ENCODE measurements at places on chromosomes 6 and 20. TPM values are rescaled to one million over a fixed set of nuclear protein-coding genes. Genes with fewer than 3 reads are reported as not detected.

GRCh38 chr20:37395921-37396415 is 50.0 kb downstream of the SRC start:
- H3K27me3 ChIP-seq = peaks cover 4% of the 10 kb centered on the region
- H3K27ac ChIP-seq = no peak overlapping the region
- H3K4me3 ChIP-seq = no peak overlapping the region
- peak; percentile 8 for DNase-seq
- H3K4me1 ChIP-seq = no peaks in the 10 kb centered on the region
- no peaks in the 10 kb centered on the region for H3K36me3 ChIP-seq

LGSN gene
- total RNA-seq = not detected

GRCh38 chr20:23889775-23890187 is 10.2 kb upstream of the CST5 start:
- peaks cover 2% of the 10 kb centered on the region for H3K27me3 ChIP-seq
- no peak for DNase-seq
- H3K4me3 ChIP-seq = no peak overlapping the region
- no peak overlapping the region for H3K27ac ChIP-seq

DNA sequence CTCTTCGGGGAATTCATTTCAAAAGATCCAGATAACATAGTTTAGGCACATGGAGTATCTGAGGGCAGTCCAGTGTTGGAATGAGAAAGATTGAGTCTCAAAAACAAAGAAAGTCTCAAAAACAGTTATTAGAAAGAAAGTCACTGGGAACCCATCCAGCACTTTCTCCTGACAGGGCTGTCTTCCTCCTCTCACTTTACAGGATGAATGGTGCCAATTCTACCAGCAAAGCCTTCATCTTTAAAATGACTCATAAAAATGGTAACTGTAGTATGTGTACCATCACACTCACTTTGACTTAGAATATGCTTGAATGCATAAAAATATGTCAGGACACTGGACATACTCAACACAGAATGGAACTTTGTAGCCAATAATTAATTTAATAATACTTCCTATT is 71.3 kb downstream of the SLC22A3 start:
- H3K27me3 ChIP-seq = no peaks in the 10 kb centered on the region
- H3K4me1 ChIP-seq = no peaks in the 10 kb centered on the region
- no peak for DNase-seq
- no peak overlapping the region for H3K27ac ChIP-seq
- H3K36me3 ChIP-seq = peaks cover 9% of the 10 kb centered on the region
- no peak overlapping the region for H3K4me3 ChIP-seq

GRCh38 chr6:51844336-51844735 is 243.1 kb downstream of the PKHD1 start:
- H3K27ac ChIP-seq = no peak overlapping the region
- no peaks in the 10 kb centered on the region for H3K36me3 ChIP-seq
- no peaks in the 10 kb centered on the region for H3K27me3 ChIP-seq
- peaks cover 5% of the 10 kb centered on the region for H3K4me1 ChIP-seq
- no peak overlapping the region for H3K4me3 ChIP-seq

DNA sequence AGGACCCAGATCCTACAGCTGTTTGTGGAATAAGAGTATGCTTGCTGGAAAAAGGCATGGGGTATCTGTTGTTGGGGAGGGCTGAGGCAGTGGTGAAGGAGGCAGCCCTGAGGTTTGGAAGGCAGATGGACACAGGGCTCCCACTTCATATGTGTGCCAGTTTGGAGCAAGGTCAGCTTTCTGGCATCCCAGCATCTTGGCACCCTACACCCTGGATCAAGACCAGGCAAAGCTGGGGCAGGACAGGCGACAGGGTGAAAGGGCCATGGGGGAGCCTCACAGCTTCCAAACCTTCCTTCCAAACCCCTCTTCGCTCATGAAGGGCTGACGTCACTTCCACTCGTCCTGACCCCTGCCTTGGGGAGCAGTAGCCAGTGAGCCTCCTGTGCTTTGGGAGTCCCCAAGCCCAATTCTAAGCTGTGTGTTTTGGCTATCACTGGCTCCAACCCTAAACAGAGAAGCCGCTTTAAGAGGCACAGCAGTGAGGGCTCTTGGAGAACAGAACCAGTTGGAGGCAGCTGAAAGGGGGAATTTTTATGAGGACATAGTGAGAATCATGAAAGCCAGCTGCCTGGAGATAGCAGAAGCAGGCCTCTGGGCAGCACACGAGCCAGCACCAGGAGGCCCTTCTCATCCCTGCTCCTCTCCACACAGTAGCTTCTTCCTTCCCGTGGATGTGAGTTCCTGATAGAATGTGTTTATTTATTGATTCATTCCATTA is 448.6 kb upstream of the CDH4 start:
- H3K27me3 ChIP-seq = no peaks in the 10 kb centered on the region
- no peak overlapping the region for H3K4me3 ChIP-seq
- no peak overlapping the region for H3K27ac ChIP-seq
- DNase-seq = no peak
- H3K4me1 ChIP-seq = no peaks in the 10 kb centered on the region

TNNC2 gene
- total RNA-seq = 2,150 TPM

GRCh38 chr6:40692337-40692736 is 105.2 kb upstream of the LRFN2 start:
- no peak overlapping the region for H3K27ac ChIP-seq
- no peak for DNase-seq
- H3K27me3 ChIP-seq = no peaks in the 10 kb centered on the region
- no peak overlapping the region for H3K4me3 ChIP-seq
- H3K36me3 ChIP-seq = no peaks in the 10 kb centered on the region
- no peaks in the 10 kb centered on the region for H3K4me1 ChIP-seq

DNA sequence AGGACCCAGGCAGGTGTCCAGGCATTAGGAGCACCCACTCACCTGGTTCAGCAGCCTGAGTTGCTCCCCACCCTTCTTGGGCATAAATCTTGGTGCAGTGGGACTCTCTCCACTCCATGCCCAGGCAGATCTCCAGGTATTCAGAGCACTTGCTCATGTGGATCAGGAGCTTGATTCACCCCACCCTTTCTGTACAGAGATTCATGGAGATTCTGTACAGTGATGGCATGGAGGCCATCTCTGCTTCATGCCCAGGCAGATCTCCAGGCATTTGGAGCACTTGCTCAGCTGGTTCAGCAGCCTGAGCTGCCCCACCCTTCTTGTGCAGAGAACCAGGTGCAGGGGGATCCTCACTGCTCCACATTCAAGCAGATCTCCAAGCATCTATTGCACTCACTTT is 44.1 kb downstream of the BEND6 start:
- no peak for DNase-seq
- no peaks in the 10 kb centered on the region for H3K27me3 ChIP-seq
- H3K4me1 ChIP-seq = no peaks in the 10 kb centered on the region
- no peak overlapping the region for H3K27ac ChIP-seq

DNA sequence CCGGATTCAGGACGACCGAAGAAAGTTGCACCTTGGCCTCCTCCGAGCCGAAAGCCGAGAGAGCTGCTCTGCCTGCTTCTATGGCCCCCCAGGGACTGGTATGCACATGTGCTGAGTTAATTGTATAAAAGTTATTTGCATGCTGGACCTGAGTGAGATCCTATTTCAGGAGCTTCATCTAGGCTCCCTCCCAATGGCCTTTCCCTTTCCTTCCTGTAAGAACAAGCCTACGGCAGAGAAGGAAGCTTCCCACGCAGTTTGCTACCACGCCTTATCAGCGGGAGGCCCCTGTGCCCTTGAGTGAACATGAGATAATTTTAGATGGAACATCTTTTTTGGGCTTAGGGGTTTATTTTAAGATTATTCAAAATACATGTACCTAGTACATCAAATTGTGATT is 65.9 kb downstream of the RIN2 start:
- H3K4me3 ChIP-seq = no peak overlapping the region
- peaks cover 22% of the 10 kb centered on the region for H3K4me1 ChIP-seq
- peak overlapping the region; percentile 40 for H3K27ac ChIP-seq

- no peaks in the 10 kb centered on the region for H3K27me3 ChIP-seq
Measured at GRCh38 chr20:47174456-47175243, 181.8 kb downstream of the ZMYND8 start.

ZC2HC1B gene
- not detected for total RNA-seq

GRCh38 chr20:57749869-57750268 is 40.1 kb upstream of the PMEPA1 start:
- no peaks in the 10 kb centered on the region for H3K36me3 ChIP-seq
- no peak overlapping the region for H3K4me3 ChIP-seq
- H3K27me3 ChIP-seq = no peaks in the 10 kb centered on the region
- H3K27ac ChIP-seq = no peak overlapping the region

All from psoas muscle (tissue), 8 donors.